ENCODE measurements at places on chromosomes 1 and 21.

DNA sequence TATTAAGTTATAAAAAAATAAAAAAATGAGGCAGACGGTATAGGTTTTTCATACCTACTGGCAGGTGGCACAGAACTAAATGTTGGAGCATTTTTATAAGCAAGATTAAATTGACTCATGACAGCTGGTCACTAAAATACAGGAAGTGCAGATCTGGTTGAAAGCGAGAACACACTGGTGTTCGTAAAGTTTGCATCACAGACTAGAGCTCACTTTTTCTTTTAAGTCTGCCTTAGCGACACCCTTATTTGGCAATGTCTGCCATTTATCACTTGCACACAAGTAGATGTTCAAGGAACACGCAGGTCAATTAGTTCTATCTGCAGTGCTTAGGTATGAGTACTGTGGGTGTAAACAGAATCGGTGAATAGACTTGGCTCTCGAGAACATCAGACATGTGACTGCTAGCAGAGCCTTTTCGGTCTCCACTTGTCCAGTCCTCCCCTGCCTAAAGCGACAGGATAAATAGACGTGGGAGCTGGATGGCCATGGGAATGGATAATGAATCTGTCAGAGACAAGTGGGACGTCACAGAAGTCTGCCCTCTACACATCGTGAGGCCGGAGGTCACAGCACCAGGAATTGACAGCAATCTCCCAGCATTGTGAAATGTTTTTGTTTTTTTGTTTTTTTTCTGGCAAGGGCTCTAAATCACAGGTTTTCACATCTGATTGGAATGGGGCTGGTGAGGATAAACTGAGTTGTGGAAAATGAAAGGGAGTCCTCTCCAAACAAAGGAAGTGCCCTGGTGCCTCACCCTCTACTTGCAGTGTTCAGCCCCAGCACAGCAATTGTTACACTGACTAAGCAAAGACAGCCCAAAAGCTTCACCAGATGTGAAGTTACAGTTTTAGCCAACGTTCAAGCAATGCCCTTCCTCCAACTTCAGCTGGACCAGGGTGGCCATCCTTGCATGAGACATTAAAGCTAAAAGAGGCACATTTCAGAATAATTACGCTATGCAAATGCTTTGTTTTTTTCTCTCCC lies 248.9 kb downstream of the NTNG1 start:
- DNase-seq, result no peak

DNA sequence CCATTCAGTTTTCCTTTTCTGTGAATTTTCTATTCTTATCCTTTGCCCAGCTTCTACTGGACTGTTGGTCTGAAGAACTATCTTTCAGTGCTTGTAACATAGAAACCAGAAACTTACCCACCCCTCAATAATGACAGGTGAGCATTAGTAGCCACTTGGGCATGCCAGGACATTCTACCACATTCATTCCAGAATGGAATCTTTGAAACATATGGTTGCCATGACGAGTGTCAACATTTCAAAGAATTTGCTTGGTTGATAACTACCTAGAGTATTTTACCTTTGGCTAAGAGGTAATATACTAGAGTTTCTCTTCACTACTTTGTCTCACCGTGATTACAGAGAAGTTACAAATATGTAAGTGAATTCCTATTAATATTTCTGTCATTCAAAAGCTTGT lies at the start of gene MROH9:
Gene MROH9, plus strand, starts transcription at position 304 of the 400 bp plus-strand sequence. CDS start 10,023 bp downstream, outside the sequence.
- no peak for DNase-seq

- DNase-seq, result no peak
These were observed 8.0 kb upstream of the SVBP start for GRCh38 chr1:42825036-42825851.

GRCh38 chr1:97277891-97278654 lies 556.5 kb downstream of the PTBP2 start:
- DNase-seq, result no peak

DNA sequence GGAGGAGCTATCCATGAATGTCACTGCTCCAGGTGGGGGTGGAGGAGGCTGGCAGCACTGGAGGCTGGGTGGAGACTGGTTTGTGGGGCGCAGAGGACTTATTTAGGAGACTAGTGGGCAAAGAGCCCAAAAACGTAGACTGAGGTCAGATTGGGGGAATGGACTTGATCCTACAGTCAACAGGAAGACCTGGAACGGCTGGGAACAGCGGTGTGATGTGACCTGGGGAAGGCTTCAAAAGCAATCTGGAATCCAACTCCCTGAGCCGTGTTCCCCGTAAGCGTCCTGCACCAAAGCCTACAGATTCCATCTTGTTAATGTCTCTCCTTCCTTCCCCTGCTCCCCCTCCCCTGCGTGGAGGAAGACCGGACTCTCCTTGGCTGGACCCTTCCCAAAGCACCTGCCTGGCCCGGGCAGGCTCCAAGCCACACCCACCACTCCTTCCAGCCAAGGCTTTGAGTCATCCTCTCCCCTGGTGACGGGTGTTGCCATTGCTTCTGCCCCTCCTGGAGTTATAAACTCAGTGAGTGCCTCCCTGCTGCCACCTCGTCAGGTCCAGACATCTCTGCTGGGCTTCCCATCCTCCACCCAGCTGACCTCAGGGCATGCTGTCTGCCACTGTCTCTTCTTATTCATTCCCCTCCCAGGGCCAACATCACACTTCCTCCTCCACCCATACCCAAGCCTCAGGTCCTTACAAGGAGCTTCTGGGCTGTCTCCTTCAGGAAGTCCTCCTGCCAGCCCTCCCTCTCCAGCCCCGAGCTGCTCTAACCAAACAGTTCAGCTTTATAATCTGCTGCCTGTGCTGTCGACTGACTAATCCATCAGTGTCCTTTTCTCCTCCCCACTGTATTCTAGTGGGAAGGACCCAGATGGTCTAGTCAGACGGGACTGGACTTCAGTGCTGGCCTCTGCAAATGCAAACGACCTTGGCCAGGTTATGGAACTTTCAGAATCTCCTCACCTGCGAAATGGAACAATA lies 1.6 kb upstream of the CLSTN1 start:
- peak; percentile 29 for DNase-seq

GRCh38 chr1:68704800-68705443 lies 208.0 kb upstream of the DEPDC1 start:
- no peak for DNase-seq

DNA sequence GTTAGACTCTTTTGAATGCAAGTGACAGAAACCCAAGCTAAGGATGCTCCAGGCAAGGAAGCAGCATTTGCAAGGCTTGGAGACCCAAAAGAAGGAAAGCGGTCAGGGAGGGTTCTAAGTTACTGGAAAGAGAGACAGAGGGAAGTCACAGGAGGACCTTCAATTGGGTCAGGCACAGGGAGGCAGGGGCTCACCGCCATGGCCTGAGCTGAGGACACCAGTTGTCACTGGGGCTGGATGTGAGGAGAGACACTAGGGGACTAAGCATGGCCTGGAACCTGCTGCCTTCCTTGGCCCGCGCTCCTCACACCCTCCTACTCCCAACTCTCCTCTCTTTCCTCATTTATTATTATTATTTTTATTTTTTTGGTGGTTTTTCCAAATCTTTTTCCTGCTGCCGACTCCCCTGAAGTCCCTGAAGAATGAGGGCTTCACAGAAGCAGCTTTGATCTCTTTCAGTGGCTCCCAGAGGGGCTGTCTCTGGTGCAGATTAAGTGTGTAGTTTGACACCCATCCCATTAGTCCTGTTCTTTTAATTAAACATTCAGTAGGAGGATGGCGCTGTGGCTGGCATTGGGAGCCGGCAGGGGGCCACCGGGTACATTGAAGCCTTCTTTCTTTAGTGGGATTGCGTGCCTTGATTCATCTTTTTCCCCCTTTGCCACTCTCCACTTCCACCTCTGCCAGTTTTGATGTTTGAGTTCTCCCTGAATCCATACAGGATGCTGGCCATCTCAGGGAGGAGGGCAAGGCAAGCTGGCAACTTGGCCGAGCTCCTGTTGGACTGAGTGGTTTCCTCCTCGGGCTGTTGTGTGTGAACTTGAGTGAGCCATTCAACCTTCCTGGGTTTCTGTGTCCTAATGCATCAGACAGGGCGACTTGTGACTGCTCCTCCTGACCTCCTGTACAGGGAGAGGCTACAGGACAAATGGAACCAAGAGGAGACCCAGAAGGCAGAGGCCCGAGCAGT lies 59.3 kb downstream of the MDM4 start:
- DNase-seq, result no peak

DNA sequence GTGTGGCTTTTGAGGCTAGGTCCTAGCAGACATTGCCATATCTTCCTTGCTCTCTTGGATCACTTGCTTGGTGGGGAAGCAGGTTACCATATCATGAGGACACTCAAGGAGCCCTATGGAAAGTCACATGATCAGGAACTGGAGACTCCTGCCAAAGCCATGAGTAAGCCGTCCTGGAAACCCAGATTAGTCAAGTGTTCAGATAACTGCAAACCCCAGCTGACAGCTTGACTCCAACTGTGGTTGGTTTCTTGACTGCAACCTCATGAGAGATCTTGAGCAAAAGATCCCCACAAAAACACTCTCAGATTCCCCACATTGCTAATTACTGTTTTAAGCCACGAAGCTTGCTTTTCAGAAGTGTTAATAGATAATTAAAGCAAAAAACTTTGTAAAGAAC lies 58.6 kb downstream of the CACNA1E start:
- DNase-seq, result no peak

GRCh38 chr1:229244091-229244490 lies 26.8 kb upstream of the RAB4A start:
- no peak for DNase-seq

DNA sequence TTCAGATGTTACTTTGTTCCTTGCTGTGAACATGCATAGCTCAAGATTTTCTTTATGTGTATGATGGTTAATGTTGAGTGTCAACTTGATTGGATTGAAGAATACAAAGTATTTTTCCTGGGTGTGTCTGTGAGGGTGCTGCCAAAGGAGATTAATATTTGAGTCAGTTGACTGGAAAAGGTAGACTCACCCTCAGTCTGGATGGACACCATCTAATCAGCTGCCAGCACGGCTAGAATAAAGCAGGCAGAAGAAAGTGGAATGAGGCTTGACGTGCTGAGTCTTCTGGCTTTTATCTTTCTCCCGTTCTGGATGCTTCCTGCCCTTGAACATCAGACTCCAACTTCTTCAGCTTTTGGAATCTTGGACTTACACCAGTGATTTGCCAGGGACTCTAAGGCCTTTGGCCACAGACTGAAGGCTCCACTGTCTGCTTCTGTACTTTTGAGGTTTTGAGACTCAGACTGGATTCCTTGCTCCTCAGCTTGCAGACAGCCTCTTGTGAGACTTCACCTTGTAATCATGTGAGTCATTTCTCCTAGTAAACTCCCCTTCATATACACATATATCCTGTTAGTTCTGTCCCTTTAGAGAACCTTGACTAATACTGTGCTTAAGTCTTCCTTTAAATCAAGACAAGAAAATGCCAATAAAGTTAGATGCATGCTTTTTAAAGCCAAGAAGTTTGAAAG lies 626.6 kb downstream of the KCNT2 start:
- no peak for DNase-seq

DNA sequence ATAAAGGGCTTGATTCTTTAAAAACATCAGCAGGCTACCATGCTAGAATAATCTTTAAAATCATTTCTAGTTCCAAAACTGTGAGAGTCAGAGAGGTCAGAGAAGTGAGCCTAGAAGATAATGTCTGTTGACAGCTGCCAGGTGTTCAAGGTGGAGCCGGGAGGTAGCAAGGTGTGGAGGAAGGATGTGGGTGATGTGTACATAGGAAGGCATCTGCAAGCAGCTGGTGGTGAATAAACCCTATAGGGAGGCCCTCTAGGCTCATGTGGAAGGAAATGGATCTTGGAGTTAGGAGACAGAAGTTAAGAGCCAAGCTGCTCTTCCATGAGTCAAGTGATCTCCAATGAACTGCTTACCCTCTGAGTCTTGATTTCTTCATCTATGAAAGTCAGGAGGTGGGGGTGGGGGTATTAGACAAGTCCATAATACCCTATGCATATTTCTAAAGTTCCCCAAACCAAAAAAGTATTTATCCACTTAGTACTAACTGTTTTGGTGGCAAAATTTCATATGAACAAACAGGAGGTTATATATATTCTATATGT lies 266.3 kb downstream of the RHOU start:
- DNase-seq, result no peak

- DNase-seq, result no peak
These were observed 27.7 kb downstream of the PPP1R12B start for GRCh38 chr1:202376247-202376646.

GRCh38 chr1:202007304-202007703 lies 3.1 kb upstream of the ELF3 start:
- DNase-seq, result no peak

DNA sequence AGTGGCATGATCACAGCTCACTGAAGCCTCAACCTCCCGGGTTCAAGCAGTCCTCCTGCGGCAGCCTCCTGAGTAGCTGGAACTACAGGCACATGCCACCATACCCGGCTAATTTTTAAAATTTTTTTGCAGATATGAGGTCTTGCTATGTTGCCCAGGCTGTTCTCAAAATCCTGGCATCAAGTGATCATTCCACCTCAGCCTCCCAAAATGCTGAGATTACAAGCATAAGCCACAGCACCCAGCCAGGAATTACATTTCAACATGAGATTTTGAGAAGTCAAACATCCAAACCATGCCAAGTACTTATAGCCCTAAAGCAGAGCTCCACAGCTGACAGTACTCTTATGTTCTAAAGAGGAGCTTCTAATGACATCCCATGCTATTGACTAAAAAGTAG lies 200.1 kb downstream of the FCRL5 start:
- DNase-seq, result no peak

DNA sequence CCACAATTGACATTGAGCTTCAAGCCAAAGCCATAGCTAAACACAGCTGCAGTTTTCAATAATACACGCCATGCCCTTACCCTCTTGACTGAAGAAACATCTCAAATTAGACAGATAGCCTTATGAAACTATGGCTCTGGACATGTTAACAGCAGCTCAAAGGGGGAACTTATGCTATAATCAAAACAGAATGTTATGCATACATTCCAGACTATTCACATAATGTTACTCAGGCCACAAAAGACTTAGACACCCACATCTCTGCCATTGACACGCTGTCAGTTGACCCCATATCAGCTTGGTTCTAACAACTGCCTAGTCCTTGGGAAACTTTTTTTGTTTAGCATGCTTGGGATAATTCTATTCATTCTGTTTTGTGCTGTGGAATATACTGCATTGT lies 2.3 kb upstream of the NENF start:
- no peak for DNase-seq

GRCh38 chr1:52554756-52555155 lies 1.9 kb upstream of the TUT4 start:
- DNase-seq, result no peak

- no peak for DNase-seq
These were observed 46.9 kb upstream of the PRRC2C start for GRCh38 chr1:171438441-171438840.
